ENCODE measurements at places on chromosomes 5 and 9.

DNA sequence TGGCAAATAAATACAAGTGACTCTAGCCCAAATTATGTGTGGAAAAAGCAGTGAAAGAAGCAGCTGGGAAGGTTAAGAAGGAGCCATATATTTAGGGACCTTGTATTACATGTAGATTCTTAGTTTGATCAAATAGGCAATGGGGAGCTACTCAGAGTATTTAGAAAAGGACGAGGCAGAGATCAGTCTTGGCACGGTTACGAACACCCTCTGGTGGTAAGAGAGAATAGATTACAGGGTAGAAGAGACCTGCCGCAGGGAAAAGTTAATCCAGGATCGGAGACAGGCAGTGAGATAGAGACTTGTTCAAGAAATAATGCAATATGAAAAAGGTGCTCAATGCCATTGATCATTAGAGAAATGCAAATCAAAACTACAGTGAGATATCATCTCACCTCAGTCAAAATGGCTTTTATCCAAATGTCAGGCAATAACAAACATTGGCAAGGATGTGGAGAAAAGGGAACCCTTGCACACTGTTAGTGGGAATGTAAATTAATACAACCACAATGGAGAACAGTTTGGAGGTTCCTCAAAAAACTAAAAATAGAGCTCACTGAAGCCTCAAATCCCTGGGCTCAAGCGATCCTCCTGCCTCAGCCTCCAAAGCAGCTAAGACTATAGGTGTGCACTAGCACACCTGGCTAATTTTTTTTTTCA lies 12.0 kb downstream of the INIP start:
- DNase-seq, result peak; percentile 25

GRCh38 chr5:170491479-170491878 lies 12.3 kb upstream of the KCNIP1 start:
- peak; percentile 90 for DNase-seq

- DNase-seq, result no peak
Observed at GRCh38 chr9:68698943-68699509, 6.0 kb upstream of the PIP5K1B start.

DNA sequence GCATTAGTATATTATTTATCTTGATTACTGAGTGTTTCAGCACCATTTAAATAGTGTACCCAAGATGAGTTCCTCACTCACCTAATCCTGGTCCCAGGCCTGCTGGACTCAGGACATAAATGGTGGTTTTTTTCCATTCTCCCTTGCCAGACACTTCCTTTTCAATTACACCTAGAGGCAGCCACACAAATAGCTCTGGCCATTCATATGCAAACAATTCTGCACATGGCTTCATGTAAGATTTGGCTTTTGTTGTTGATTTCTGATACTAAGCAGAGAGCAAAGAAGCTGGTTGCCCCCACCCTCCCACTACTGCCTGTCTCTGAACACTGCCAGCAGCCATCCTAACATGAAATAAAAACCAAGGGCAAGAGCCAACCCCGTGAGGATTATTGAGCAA lies 180.4 kb downstream of the SEMA5A start:
- no peak for DNase-seq

GRCh38 chr5:133404724-133405123 lies 207.6 kb downstream of the FSTL4 start:
- DNase-seq, result no peak

- DNase-seq, result no peak
Observed at GRCh38 chr9:137973829-137974416, 96.3 kb downstream of the CACNA1B start.

GRCh38 chr5:116291271-116291670 lies 206.4 kb downstream of the COMMD10 start:
- no peak for DNase-seq

- peak; percentile 42 for DNase-seq
Observed at GRCh38 chr5:10563110-10563944, 543 bp upstream of the ANKRD33B start.

DNA sequence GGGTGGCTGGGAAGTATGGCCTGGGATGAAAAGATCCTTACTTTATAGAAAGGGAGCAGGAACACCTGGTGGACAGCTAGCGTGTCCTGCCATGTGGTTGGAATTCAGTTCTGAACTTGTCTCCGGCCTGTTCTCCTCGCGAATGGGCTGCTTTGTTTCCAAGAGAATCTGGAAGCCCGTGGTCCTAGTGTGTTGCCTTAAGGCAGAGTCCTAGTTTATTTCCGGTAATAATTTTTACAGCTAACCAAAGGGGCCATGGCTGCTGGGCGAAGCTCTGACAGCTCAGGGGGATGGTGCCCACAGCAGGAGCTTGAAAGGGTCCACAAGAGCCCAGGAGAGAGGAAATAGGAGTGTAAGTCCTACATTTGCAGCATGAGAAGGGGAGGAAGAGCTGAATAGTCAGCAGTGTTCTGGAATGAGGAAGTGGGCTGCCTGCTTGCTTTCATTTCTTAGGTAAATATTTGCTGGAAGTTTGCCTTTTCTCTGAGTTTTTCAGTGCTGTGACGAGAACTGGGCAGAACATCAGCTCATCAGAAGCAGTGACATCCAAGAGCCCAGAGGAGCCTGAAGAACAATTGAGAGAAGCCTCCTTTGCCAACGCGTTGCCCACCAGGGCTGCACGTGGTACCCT lies 13.1 kb upstream of the IGFBPL1 start:
- DNase-seq, result no peak

- DNase-seq, result peak; percentile 38
Observed at GRCh38 chr9:126671381-126671831, 57.7 kb downstream of the LMX1B start.

GRCh38 chr9:97802276-97802675 lies 50.8 kb upstream of the FOXE1 start:
- DNase-seq, result no peak

DNA sequence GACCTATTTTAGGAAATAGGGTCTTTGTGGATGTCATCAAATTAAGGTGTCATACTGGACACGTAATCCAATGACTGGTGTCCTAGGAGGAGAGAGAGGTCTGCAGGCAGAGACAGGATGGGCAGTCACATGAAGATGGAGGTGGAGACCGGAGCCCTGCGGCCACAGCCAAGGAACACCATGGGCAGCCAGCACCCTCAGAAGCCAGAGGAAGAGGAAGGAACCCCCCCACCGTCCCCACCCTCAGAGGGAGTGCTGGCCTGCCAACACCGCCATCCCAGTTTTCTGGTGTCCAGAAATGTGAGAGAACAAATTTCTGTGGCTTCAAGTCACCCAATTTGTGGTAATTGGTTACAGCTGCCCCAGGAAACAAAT lies 88.3 kb downstream of the NSUN2 start:
- DNase-seq, result no peak

DNA sequence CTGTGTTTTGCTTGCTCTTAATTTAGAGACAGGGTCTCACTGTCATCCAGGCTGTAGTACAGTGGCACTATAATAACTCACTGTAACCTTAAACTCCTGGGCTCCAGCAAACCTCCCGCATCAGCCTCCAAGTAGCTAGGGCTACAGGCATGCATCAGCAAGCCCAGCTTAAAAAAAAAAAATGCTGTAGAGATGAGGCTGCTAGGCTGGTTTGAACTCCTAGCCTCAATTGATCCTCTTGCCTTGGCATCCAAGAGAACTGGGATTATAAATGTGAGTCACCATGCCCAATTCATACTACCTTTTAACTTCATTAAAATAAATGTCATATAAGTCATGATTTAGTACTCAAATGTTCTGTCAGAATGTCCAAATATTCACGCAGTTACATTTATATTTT lies 2195.7 kb upstream of the C9orf72 start:
- no peak for DNase-seq

DNA sequence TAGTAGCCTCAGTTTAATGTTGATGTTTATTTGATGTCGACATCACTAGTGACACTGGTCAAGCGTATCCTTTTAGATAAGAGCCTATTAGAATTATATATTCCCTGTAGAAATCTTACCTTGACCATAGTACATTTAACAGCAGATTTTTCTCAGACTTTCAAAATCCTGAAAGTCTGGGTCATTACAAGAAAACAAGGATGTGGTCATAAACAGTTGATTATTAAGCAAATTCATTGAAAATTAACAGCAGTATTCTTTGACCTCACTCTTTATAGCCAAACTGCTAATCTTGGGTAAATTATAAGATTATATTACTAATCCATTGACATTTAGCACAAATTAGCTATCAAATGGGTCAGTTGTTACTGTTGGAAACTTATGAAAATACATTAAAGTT lies 83.4 kb downstream of the GHR start:
- no peak for DNase-seq

DNA sequence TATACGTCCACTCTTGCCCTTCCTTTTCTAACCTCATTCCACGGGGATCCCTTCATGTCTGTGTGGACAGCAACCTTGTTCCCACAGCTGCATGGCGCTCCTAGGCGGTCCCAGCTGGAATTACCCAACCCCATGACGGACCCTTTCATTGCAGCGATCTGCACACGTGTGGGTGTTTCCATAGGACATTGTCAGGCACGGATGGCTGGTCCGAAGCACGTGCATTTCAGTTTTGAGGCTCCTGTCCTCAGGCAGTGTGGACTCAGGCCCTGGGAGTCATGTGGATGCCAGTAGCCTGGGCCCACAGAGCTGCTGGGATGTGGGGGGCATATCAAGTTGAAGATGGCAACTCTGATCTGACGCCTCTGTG lies 15.0 kb downstream of the CARD19 start:
- no peak for DNase-seq

DNA sequence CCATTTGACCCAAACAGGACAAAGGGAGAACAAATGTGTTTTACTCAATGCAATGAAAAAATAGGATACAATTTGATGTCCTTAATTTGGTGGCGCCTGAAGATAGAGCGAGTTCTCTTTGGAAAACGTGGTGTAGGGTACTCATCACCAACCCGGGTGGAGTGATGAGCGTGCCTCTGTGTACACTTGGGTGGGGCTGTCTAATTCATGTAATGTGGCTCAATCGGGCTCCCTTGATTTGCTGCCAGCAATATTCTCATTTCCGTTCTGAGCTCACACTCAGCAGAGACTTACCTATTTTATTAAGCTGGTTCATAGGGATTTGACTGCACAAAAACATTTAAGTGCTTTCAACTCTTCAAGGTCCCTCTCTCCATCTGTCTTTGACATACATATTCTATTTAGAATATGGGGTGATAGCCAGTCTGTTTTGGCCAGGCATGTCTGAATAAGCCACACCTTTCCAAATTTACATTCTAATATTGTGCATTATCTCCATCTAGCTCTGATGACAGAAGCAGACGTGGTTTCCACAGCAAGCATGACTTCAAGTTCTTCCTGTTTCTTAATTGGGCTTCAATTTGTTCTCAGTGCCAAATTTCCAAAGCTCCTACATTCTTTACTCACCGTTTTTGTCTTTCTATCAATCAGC lies 162.5 kb downstream of the IRX2 start:
- no peak for DNase-seq

- no peak for DNase-seq
Observed at GRCh38 chr5:151258816-151259215, 5.8 kb downstream of the GM2A start.
